ENCODE measurements at places on chromosomes 12 and 14. TPM values are rescaled to one million over a fixed set of nuclear protein-coding genes. Genes with fewer than 3 reads are reported as not detected.

Gene SPRYD4
- total RNA-seq = 3.7 TPM

Gene SLC5A8
- total RNA-seq = not detected

Gene IGFBP6
- 125 TPM for total RNA-seq

Gene DLGAP5
- total RNA-seq = 7.8 TPM

Gene FSCB
- total RNA-seq = not detected

Gene GPR68
- not detected for total RNA-seq

Gene ALG10B
- total RNA-seq = 8.5 TPM

Gene TTC9
- total RNA-seq = 1.8 TPM

Gene OR4E2
- total RNA-seq = not detected

Gene ASPG
- total RNA-seq = not detected

Gene STON2
- 327 TPM for total RNA-seq

Gene KRT83
- not detected for total RNA-seq

Gene IRF9
- total RNA-seq = 45.7 TPM

Gene VDR
- total RNA-seq = 71.8 TPM

Gene ACTN1
- 1,322 TPM for total RNA-seq

Gene TEX52
- not detected for total RNA-seq

Gene NRXN3
- under 0.01 TPM for total RNA-seq

Gene STYK1
- total RNA-seq = 4.8 TPM

Gene G2E3
- total RNA-seq = 37.0 TPM

Gene SYT1
- total RNA-seq = 20.6 TPM

Gene ADAM21
- 1.2 TPM for total RNA-seq

Gene CCDC88C
- total RNA-seq = 2.2 TPM

Gene GPR65
- not detected for total RNA-seq

Gene SYCP3
- total RNA-seq = not detected

Gene SPTB
- total RNA-seq = 0.16 TPM

Gene MMP19
- total RNA-seq = 2.2 TPM

Gene PRICKLE1
- total RNA-seq = 10.1 TPM

Gene KRT3
- total RNA-seq = not detected

Gene KCNC2
- not detected for total RNA-seq

Gene CLEC4D
- not detected for total RNA-seq

Gene APOF
- not detected for total RNA-seq

Gene MYRFL
- 0.17 TPM for total RNA-seq

Gene MYF5
- total RNA-seq = not detected

Gene HOXC12
- total RNA-seq = under 0.01 TPM

Gene SP7
- total RNA-seq = not detected

Gene NANOG
- total RNA-seq = not detected

Gene TMPRSS12
- total RNA-seq = not detected

Gene NKX2-1
- total RNA-seq = not detected

Gene TAS2R31
- total RNA-seq = 5.7 TPM

Data from mammary epithelial cell (primary cell).